HT1080 (cell line): ENCODE measurements at places on chromosomes 7 and 10. TPM values are rescaled to one million over a fixed set of nuclear protein-coding genes. Genes with fewer than 3 reads are reported as not detected.
A peak's percentile ranks its signal among the peaks of the same experiment; 100 is the strongest.

The CADPS2 gene
- total RNA-seq: 13.0 and 13.6 TPM in 2 replicates

The HOXA5 gene
- 1.7 and 1.9 TPM in 2 replicates for total RNA-seq

The GIMAP2 gene
- total RNA-seq: 3.4 and 5.7 TPM in 2 replicates

The ASAH2 gene
- total RNA-seq: 1.6 and 3.0 TPM in 2 replicates

The HPSE2 gene
- not detected in 2 replicates for total RNA-seq

The COL13A1 gene
- 105 and 114 TPM in 2 replicates for total RNA-seq

The SFTPD gene
- not detected in 2 replicates for total RNA-seq

DNA sequence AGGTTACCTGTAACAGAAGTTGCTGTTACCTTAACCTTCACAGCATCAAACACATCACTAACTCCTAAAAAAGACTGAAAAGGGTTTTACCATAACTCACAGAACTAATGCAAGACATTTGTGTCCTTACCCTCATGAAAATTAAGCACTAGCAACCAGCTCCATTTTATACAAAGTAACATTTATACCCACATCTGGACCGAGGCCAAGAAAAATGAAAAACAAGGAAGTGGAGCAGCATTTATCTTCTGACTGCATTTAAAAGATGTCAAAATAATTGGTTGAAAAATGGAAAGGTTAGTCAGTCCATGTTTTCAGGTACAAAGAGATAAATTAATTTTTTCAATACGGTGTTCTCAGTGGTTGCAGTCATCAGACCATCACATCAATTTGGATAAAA lies 3.1 kb upstream of the RBP4 start:
- DNase-seq: no peak

- no peak for DNase-seq
Observed at GRCh38 chr7:88280801-88281200, 25.9 kb downstream of the STEAP4 start.

DNA sequence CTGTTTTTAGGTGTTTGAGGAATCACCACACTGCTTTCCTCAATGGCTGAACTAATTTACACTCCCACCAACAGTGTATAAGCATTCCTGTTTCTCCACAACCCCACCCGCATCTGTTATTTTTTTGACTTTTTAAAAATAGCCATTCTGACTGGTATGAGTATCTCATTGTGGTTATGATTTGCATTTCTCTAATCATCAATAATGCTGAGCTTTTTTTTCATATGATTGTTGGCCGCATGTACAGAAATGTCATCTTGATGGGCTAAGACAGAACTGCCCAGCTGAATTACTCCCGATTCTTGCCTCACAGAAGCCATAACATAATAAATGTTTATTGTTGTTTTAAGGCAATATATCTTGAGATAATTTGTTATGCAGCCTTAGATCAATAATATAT lies 93.1 kb upstream of the DKK1 start:
- DNase-seq: no peak

GRCh38 chr7:11203224-11203623 lies 229.6 kb downstream of the PHF14 start:
- no peak for DNase-seq

DNA sequence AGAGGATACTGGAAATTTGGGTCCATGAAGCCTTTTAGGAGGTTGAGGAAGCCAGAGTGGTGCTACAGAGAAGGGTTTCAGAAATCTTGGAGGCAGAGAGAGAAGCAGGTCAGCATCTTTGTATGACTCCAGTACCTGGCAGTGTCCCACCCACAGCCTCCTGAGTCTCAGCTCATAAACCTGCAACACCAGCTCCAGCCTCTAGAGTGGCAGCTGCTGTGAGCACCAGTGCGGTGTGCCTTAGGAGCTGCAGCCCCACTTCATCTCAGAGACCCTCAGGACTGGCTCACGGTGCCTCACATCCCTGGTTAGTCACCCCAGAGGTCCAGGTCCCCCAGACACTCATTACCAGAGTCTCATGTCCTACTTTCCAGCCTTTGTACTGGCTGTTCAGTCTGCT lies 84.8 kb upstream of the PRKAR2B start:
- DNase-seq: no peak

DNA sequence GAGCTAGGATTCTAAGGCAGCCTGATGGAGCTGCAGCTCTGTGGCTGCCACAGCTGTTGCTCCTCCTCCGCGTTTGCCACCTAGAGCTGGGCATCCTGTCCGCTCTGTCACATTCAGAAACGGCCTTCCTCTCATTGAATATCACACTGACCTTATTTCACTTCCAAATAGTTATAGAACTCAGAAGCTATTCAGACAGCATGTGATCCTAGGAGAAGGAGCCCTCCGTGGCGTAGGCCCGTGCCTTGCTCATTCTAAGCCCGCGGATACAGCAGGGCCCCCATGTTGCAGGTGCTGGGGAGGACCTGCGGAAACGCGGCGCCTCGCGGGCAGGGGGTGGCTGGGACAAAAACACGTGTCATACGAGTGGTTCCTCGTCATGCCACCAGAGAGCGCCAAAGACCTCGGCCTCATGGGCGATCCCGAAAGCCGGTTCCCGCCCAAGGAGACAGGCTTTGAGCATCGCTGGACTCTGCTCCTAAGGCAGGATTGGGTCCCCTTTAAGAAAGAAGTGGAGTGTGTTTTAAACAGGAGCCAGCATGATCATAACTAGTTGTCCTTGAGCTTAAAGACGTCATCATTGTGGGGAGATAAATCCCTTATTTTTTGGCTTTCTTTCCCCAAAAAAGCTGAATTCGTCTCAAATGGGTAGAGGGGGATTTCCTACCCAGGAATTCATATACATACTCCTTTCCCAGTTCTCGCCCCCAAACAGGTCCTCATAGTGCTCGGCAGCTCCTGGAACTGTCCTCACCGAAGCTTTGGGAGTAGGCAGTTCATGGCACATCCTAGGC lies 17.9 kb upstream of the FIGNL1 start:
- DNase-seq: peak; percentile 65

DNA sequence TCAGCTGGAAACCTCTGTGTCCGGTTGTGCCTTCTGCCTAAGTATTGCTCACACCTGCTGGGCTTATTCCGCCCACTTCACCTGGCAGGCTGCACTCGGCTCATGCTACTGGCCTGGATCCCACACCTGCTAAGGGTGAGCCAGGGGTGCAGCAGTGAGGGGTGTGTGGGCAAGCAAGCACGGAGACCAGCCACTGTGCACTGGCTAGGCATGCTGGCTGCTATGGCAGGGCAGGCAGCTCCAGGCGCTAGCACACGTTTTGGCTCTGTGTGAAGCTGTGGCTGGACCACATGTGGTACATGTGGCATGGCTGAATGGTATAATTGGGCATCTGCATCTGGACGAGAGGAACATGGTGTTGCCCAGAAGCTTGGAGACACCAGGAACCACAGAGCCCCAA lies 940.7 kb downstream of the NRG3 start:
- no peak for DNase-seq

DNA sequence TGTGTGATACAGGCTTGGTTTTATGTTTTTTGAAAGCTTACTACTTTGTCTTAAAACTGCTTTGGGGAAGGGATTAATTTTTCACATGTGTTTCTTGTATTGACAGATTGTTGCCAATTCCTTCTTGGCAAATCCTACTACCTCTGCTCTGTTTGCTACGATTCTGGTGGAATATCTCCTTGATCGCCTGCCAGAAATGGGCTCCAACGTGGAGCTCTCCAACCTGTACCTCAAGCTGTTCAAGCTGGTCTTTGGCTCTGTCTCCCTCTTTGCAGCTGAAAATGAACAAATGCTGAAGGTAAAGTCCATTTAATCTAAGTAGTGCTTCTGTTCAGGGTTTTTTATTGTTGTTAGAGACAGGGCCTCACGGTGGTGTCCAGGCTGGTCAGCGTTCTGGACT lies 33.6 kb downstream of the TRRAP start:
- DNase-seq: no peak

- DNase-seq: peak; percentile 26
Observed at GRCh38 chr7:46165276-46165675, 244.2 kb upstream of the IGFBP3 start.
